ENCODE measurements at places on chromosomes 1 and 21.

DNA sequence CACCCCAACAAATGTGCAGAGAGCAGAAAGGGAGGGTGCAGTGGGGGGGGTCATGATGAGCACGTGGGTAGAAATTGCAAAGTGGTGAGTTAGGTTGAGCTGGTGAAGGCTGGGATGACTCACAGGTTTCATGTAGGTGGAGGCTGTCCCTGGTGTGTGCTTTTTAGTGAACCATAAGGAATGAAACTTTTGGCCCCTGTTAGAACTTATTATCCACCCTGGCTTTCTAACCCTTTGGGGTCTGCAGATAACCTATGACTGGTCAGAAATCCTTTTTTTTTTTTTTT, 46.9 kb downstream of the DOP1B start:
- no peak for DNase-seq

GRCh38 chr1:115939455-115939854, 36.9 kb upstream of the SLC22A15 start:
- DNase-seq, result no peak

- DNase-seq, result no peak
Observed at GRCh38 chr1:53079251-53079650, 17.2 kb downstream of the PODN start.

DNA sequence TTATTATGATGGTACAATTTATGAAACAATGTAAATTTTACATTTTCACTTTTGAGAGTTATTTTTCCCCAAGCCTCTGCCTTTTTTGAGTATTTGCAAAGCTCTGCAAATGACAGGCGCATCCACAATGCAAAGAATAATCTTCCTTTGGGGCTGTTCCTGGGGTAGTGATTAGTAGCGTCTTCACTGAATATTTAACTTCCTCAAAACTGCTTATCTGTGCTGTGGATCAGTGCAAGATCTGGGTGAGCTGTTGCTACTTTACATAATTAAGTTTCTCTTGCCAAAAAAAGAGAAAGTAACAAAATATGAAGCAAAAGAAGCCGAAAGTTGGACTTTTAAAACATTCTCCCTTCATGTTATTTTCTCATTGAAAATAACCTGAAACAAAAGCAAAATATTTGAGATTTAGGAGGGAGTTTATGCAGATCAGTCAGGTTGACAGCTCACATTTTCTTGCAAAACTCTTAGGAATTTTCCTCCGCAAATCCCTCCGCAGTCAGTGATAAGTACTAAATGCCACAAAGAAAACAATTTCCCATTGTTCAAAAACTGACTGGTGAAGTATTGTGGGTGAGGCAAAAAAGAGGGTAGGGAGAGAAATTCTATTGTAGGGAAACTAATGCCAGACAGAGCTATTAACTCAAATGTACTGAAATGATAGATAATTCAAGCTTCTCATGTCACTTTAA, 276.4 kb upstream of the B3GALT2 start:
- DNase-seq, result no peak

DNA sequence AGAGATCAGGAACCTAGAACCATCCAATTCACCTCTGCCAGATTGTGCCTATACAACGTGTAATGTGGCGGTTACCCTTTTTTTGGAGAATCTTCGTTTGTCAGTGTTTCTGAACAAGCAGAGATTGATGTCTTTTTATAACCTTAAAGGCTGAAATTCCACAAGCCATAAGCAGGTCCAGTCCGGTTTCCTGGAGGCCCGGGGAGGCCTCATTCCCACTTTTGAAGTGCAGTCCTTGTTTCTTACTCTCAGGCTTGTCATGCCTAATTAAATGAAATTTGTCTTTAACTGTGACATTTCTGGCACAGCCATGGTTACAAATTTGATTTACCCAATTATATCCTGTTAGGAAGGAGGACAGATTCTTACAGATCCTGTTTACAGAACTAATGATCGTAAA, 27.8 kb downstream of the ZNF362 start:
- no peak for DNase-seq

DNA sequence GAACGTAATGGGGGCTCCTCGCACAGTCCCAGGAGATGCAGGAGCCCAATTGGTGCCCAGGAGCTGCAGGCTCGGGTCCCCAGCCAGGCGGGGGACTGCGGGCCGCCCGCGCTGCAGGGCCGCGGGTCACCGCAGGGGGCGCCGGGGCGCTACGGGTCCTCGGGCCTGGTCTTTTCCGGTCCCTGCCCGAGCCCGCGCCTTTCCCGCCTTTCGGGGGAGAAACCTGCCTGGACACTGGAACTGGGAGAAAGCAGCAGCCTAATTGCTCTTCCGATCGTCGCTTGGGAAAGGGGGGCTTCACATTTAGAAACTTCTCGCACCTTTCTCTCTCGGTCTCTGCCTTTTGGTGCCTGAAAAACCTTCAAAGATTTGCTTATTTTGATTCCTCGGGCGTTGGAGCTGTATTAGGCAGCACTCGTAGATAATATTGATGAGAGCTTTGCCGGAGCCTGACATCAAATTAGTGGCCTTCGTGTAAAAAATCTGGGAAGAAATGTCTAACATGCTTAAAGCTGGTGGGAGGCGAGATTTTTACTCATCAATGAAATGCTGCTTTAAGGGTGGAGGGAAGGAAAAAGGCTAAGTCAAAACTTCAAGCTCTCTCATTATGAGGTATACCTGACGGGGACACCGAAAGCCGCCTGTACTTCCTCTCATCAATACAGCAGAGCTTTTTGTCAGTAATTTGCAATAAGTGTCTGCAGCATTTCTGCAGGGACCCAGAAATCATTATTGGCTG, 12.6 kb upstream of the BARHL2 start:
- DNase-seq, result no peak

DNA sequence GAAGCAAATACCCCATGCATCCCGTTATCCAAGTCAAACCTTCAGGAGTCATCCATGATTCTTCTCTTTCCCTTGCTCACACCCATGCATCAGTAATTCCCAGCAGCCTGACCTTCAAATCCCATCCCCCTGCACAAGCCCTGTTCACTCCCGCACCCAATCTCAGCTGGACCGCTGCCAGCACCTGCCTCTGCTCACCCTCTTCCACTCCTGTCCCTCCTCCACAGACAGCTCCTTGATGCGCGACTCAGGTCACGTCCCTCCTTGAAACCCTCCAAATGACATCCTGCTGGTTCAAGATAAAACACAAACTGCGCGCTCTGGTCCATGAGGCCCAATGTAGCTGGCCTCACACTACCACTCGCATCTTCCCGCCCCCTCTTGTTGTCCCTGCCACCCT, 43.4 kb upstream of the MPZL1 start:
- no peak for DNase-seq

GRCh38 chr1:156114101-156114918, at the start of gene LMNA:
TSS of gene LMNA (plus strand) at chr1:156114711. CDS start at chr1:156114919, 208 bp downstream.
- DNase-seq, result peak; percentile 87

DNA sequence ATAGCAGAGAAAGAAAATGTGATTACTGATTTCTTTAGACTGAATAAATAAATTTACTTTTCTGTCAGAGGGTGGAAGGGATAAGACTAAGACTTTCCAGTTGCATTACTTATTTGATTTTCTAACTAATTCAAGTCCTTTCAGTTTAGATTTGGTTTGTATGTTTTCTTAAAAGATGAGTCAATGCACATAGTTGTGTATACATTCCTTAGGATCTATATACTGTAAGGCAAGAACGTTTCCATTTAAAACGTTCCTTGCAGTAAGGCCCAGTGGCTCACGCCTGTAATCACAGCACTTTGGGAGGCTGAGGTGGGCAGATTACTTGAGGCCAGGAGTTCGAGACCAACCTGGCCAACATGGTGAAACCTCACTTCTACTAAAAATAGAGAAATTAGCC, 14.5 kb upstream of the SERTAD4 start:
- no peak for DNase-seq

DNA sequence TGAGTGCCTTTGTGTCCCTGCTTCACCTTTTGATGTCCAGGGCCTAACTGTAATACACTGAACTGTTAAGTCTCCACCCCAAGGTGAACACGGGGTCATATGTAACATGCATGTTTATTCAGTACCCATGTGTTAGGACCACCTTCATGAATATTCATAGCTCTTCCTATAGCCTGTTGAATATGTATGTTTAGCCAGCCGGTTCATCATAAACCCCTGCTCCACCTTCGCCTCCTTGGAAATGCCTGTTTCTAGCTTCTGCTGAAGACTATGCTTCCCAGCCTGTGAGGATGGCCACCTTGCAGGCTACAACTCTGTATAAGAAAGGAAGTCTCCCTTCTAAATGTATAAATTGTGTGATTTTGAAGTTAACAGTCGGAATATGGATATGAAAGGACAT, 69.3 kb downstream of the C1orf94 start:
- DNase-seq, result no peak

GRCh38 chr1:204896023-204896422, 25.4 kb downstream of the NFASC start:
- DNase-seq, result no peak

DNA sequence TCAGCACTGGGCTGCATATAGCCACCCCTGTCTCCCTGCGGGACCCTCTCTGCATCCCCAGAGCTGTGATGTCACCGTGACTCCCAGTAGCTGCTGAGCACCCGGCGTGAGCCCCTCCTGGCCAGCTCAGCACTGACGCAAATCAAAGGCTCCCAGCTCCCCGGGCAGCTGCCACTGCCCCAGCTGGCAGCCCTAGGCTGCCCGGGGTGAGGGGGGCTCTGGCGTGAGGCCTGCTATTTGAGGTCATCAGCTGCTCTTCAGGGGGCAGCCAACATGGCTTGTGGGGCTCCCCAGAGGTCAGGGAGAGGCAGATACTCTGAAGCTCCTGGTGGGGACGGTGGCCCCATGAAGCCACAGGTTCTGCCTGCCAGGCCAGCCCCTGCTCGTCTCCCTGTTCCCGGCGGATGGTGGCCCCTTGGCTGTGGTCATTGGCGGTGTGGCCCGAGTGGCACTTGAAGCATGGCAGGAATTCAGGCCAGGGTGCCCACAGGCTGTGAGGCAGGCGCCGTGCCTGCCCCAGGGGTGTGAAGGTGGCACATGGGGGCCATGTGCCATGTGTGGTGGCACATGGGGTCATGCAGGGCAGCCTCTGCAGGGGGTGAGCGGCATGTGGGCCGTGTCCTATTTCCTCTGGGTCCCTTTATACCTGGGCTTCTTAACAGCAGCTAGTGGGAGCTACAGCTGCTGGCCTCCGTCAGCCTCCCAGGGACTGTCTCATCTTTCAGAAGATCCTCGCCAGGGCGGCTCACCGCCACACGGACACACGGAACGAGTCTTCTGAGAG, 85.4 kb downstream of the SIK1 start:
- peak; percentile 79 for DNase-seq

DNA sequence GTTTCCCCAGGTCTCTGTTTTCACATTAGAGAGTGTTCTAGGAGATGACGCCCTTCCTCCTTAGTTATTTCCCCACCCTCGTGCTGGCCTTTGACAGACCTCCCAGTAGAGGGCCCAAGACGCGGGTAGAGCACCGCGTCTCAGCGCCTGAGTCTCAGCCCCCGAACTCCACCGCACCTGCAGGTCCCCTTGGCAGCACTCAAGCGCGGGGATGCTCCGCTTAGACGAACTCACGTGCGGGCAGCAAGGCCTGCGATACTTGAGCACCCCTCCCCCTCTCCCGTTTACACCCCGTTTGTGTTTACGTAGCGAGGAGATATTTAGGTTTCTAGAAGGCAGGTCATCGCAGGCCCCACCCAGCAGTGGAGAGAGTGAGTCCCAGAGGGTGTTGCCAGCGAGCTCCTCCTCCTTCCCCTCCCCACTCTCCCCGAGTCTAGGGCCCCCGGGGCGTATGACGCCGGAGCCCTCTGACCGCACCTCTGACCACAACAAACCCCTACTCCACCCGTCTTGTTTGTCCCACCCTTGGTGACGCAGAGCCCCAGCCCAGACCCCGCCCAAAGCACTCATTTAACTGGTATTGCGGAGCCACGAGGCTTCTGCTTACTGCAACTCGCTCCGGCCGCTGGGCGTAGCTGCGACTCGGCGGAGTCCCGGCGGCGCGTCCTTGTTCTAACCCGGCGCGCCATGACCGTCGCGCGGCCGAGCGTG, at the start of gene CD55:
TSS of gene CD55 (plus strand) at position 600 of the 711 bp plus-strand sequence. CDS start at position 688, 88 bp downstream.
- DNase-seq, result peak; percentile 65

DNA sequence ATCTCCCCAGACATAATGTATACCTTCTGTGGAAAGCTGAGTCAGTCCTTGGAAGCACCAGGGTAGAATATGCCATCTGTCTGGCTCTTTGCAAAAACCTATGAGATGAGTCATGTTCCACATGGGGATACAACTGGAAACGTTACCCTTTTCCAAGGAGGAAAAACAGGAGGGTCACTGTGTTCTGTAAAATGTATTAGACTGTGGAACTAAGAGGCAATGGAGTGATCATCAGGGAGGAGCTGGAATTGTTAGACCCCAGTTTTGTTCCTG, 16.1 kb upstream of the PSMD4 start:
- peak; percentile 29 for DNase-seq

- no peak for DNase-seq
Observed at GRCh38 chr1:4700801-4701200, 46.4 kb downstream of the AJAP1 start.

GRCh38 chr21:37032877-37033471, 26.5 kb downstream of the RIPPLY3 start:
- peak; percentile 25 for DNase-seq

DNA sequence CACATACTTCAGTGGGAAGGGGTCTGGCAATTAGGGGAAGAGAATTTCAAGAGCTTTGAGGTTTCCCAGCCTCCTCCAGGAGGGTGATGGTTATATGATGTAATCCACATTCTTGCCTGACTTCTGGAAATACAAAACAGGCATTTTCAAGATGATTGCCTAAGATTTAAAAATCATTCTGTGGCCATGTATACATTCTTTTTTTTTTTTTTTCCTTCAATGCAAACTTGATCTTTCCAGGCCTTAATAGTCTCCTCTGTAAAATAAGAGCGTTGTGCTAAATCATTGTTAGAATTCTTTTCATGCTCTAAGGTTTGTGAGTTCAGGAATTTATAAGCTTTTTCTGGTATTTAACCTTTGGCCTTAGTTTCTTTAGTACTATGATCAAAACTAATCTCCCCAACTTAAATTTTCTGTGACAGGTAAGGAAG, 192.3 kb upstream of the HMCN1 start:
- no peak for DNase-seq

DNA sequence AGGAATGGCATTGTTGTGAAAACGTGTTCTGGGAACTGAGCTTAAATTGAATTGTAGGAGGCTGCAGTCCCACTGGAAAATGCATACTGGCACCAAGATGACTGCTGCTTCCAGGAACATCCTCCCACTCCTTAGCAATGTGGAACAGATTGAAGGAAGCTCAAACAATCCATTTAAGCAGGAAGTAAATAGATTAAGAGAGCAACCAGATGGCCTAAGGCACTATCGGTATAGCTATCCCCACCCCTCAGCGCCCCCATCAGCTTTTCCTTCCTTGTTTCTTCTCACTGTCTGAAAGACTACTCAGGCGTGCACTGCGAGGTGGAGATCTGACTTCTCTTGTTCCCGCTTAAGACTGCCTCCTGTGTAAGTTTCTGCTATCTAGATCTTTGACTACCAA, 4.0 kb upstream of the IFI16 start:
- no peak for DNase-seq

- DNase-seq, result no peak
Observed at GRCh38 chr1:225851805-225852204, 30.4 kb downstream of the TMEM63A start.

All from brain pericyte (primary cell).